NCI-H1694 (cell line): ENCODE measurements at places on chromosomes 12 and 14.
A peak's percentile ranks its signal among the peaks of the same experiment; 100 is the strongest.

- no peak for DNase-seq
Observed at GRCh38 chr12:66187036-66187435, 2.0 kb upstream of the IRAK3 start.

DNA sequence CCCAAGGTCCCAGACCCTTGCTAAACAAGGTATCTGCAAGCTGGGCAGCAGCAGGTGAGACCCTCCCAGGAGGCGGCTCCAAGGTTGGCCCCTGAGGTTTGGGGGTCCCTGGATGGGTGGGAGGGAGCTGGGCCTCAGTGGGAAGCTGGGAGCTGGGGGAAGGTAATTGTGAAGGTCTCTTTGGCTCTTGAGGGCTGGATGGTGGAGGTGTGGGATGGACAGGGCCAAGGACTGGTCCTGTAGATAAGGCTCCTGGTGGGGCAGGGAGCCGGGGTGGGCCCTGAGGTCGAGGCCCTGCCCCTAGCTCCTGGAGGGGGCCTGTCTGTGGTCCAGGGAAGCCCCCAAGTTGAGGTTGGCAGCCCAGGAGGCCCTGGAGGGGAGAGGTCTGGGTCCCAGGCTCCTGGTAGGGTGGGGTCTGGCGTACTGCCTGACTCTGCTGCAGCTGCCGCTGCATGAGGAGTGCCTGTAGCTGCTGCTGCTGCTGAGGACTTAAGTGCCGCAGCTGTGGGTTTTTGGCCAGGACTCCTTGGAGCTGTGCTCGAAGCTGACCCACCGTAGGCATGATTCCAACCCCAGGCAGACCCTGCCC is 13.1 kb upstream of the PRKAG1 start:
- no peak for DNase-seq

DNA sequence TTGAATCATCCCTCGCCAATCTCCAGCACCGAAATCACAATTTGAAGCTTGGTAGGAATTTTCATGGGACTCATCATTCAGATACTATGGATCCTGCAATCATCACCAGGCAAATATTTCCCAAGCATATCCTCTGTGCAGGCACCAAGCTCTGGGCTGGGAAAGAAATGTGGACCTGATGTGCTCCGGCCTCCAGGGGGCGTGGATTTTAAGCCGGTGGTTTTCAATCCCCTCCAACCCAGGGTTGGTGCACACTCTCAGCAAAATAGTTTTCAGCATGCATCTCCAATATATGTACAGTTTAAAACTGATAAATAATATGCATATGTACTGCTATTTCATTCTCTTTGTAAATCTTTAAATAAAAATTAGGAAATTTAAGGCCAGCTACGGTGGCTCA is 98.9 kb downstream of the RBM19 start:
- no peak for DNase-seq

DNA sequence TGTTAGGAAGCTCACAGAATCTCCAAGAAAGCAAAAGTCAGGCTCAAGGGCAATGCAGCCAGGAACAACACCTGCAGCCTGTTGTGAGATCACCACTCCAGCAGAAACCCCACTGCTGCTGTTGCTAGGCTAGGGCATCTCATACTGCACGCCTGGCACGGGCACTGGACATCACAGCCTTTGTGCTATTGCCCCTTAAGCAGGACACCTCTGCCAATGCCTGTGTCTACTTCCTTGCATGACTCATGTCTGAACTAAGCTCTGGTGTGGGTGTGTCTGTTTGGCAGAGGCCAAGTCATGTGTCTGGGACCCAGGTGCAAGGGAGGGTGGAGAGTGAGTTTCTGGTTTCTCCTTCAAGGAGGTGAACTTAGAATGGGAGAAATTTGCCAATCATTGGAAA is 10.0 kb upstream of the DDX47 start:
- DNase-seq: no peak

- DNase-seq: no peak
Observed at GRCh38 chr12:462936-463705, 3.4 kb downstream of the B4GALNT3 start.

DNA sequence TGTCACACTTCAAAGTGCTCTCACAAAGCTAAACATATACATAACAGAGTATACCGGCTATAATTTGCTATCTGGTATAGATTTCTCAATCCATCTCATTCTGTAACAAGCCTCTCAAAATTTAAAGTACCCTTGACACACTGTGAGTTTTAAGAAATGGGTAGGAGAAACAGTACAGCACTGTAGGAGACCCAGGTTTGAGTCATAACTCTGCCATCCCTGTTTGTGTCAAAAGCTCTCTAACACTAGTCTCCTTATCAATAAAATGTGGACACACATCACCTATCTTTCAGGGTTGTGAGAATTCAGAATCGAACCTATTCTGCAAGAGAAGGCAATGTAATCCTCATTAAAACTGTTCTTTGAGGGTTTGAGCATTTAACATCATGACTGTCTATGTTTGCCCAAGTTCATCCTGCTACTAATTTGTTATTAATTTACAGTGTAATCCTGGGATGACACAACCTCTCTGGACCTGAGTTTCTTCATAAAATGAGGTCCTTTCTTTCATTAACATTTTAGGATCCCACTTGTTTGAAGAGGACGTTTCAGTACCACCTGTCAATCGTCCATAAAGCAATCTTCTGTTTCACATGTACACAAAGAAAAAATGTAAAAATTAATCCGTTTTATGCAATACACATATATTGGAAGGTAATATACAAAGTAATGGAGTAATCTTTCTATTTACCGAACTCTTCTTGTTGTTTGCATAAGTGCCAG is 12.1 kb downstream of the SPTSSA start:
- no peak for DNase-seq

DNA sequence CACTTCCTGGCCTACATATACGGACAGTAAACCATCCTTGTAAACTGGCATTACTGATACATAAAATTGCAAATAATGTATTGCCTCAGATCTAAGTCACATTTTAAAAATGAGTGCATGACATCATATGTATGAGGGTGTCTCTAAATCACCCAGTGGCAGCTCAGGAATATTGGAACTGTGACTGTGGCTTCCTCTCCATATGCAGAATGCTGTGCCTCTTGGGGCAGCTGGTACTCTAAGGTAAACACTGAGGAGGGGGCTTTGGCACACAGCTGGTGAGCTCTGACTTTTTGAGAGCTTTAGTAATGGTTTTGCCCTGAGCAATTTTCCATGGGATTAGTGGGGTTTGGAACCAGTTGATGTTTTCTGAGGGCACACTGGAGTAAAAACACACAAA is 263.7 kb downstream of the BMP4 start:
- peak; percentile 90 for DNase-seq

GRCh38 chr14:93544212-93544611 is 113.5 kb downstream of the UNC79 start:
- no peak for DNase-seq

GRCh38 chr14:59358102-59358501 is 107.1 kb downstream of the GPR135 start:
- DNase-seq: no peak

DNA sequence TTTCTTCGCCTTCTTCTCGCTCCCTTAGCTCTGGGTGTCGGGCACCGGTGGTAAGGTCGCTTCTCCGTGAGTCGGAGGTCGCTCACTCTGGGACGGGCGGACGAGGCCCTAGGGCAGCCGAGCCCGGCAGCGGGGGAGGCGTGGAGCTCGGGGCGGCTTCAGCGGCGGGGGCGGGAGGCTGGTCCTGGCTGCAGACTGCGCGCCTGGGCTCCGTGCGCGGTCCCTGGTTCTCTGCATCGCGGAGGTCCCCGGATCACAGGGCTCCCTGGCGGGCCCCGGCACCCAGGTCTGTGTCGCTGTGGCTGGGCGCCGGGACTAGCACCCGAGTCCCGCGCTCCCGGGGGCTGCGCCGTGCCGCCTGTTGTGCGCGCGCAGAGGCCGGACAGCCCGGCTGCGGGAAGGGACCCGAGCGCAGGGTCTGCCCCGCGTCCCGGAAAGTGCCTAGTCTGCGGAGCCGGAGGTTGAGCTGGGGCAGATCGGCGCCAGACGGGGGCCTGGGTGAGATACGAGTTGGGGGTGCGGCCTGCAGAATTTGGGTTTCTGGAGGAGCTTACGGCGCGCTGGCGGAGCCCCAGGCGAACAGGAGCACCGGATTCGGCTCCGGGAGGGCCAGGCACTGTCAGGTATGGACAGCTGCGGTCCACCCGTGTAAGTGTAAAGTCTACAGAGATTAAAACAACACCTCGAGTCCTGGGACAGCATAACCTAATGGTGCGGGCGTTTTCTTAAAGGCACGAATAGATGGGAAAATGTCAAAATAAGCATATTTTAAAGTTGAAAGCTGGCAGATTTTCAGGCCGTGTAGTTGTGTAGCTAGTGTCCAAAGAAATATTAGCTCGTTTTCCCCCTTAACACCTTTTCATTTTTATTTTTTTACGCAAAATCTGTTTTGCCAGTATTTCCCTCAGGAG is 713 bp downstream of the FRMD6 start:
- no peak for DNase-seq

- DNase-seq: no peak
Observed at GRCh38 chr12:70379846-70380245, 13.8 kb downstream of the KCNMB4 start.

GRCh38 chr14:74655599-74656395 is 43.8 kb upstream of the LTBP2 start:
- no peak for DNase-seq

DNA sequence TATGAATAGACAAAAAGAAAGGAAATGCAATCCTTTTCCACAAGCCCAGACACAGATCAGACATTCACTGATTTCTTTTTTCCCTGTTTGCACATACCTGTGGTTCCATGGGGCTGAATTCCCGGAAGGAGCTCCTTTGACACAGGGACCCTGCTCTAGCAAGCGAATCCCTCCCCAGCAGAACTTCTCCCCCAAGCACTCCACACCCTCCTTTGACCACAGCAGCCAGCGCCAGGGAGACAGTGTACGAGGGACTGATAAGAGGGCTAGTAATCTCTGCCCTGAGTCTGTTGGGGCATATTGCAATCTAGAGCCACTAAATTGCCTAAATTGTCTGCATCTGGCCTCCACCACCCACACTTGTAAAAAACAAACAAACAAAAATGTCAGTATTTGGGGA is 83.4 kb upstream of the NTF3 start:
- DNase-seq: no peak

DNA sequence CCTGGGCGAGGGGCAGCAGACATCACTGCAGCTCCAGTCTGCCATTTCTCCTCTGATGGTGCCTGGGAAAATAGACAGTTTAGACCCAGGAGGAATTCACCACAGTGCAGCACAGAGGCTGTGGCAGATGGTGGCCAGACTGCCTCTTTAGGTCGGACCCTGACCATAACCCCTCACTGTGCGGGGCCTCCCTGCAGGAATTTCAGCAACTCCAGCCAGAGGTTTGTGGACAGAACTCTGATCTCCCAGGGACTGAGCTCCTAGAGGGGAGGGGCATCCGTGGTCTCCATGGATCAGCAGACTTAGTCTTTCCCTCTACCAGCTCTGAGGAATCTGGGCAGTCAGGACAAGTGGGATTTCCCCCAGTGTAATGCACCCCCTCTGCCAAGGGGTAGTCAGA is 106.5 kb downstream of the ZC3H14 start:
- no peak for DNase-seq

- no peak for DNase-seq
Observed at GRCh38 chr12:92290350-92290695, 144.7 kb upstream of the BTG1 start.

- DNase-seq: no peak
Observed at GRCh38 chr14:52951681-52952554, 1.1 kb upstream of the FERMT2 start.

- no peak for DNase-seq
Observed at GRCh38 chr12:43331935-43332334, 220.1 kb downstream of the ADAMTS20 start.

DNA sequence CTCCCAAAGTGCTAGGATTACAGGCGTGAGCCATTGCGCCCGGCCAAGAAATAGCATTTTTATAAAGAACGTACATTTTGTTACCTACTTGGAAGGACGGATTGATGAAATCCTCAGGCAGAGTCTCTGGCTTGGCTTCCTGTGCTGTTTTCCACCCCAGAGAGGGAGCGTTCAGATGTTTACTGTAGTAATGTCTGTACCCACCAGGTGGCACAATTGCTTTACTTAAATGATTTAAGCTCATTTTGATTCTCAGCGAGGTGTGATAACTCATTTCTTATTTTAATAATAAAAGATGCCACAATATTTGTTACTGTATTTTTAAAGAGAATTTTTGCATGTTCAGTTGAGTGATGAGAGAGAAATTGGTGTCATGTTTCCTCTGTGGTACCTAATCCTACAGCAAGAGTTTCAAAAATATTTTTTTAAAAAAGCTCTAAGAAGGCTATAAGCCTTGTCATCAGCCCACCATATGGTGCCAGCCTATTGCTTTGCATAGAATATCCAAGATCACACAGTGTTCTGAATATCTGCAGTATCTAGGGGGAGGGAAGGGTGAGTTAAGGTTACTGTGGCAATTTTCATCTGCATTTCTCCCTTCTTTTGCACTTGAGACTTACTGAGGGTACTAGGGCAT is 82.6 kb upstream of the TRAF3 start:
- DNase-seq: peak; percentile 99

DNA sequence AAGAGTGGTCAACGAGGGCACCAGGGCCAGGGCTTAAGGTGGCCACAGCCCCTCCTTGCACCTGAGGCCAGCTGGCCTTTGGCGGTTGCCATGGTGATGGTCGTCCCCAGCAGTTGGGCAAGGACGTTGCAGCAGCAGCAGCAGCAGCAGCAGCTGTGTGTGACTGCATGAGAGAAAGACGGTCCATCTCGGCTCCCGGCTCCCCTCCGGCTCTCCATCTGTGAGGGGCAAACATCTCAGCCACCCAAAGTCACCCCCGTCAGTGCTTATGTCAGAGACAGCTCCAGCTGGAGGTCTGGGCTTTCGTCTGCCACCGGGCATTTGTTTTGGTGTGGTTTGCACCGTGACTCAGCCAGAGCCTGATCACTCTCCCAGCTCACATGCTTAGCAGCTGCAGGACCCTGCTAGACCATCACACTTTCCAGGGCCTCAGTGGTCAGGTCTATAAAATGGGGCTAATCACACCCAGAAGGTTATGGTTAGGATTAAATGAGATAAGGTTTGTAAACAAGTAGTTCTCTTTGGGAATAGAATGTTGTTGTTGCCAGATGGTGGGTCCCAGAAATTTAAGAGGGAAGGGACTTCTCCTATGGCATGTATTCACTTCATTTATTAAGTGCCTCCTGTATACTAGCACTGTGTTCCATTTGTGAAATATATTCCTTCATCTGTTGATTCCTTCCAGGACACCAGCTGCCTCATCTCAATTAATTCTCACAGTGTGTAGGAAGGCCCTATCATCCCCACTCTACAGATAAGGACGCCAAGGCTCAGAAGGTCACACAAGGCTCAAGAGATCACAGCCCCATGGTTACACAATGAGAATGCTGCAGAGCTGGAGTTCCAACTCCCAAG is 212.6 kb upstream of the LHX5 start:
- peak; percentile 78 for DNase-seq

DNA sequence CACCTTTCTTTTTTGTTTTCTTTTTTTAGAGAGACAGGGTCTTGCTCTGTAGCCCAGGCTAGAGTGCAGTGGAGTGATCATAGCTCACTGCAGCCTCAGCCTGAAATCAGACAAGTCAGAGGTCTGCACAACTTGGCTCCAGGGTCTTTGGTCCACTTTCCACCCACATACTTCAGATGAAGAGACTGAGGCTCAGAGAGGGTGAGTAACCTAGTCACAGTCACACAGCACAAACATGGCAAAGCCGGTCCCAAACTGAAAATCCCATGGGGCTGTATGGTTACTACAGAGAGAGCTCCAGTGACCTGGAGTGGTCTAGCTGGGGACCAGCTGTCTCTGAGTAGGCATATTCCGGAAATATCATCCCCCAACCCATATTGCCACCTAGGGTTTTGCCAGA is 19.2 kb downstream of the LHX5 start:
- no peak for DNase-seq
